ENCODE measurements at places on chromosomes 1 and 21. TPM values are rescaled to one million over a fixed set of nuclear protein-coding genes. Genes with fewer than 3 reads are reported as not detected.

Gene BCAS2
- 69.1 TPM for total RNA-seq

Gene ALX3
- not detected for total RNA-seq

Gene GPA33
- total RNA-seq, result not detected

Gene C1orf185
- total RNA-seq, result not detected

Gene LDLRAD2
- total RNA-seq, result 0.19 TPM

Gene TRABD2B
- total RNA-seq, result not detected

Gene ZSWIM5
- 0.58 TPM for total RNA-seq

Gene DEPDC1
- 15.5 TPM for total RNA-seq

Gene CATSPERE
- total RNA-seq, result 0.45 TPM

Gene TEX38
- not detected for total RNA-seq

Gene TEX50
- not detected for total RNA-seq
